ENCODE measurements at places on chromosomes 13 and 19.

DNA sequence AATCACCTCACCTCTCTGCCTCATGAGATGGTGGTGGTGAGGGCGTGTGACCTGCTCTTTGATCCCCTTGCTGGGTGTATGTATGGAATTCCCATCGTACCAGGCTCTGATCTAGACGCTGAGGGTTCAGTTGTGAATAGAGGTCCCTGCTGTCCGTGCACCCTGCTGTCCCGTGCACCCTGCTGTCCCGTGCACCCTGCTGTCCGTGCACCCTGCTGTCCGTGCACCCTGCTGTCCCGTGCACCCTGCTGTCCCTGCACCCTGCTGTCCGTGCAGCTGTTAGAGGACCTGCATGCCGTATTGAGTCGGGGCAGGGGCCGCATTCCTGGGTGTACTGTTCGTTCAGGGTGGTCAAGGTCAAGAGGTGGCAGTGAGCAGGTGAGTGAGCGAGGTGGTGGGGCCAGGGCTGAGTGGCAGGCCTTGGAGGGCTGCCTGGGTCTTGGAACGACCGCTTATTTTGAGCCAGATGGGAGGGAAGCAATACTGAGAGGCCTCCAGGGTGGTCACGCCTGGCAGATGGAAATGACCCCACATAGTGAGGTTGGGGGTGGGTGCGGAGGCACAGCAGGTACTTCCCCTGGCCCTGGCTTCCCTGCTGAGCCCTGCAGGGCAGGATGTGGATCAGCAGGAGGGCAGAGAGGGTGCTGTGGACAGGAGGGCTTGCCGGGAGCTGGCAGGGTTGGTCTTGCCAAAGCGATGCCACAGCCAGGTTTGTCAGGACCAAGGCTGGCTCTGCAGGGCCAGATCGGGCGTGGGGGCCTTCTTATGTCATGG lies 4.6 kb upstream of the EPN1 start:
- no peaks in the 10 kb centered on the region for H3K27me3 ChIP-seq
- no peak overlapping the region for H3K4me3 ChIP-seq
- DNase-seq, result no peak
- peaks cover 18% of the 10 kb centered on the region for H3K4me1 ChIP-seq
- H3K27ac ChIP-seq, result no peak overlapping the region

GRCh38 chr13:95643936-95644598 lies 439 bp downstream of the DZIP1 start:
- H3K4me1 ChIP-seq, result peaks cover 44% of the 10 kb centered on the region
- no peaks in the 10 kb centered on the region for H3K27me3 ChIP-seq
- no peaks in the 10 kb centered on the region for H3K36me3 ChIP-seq
- DNase-seq, result no peak

DNA sequence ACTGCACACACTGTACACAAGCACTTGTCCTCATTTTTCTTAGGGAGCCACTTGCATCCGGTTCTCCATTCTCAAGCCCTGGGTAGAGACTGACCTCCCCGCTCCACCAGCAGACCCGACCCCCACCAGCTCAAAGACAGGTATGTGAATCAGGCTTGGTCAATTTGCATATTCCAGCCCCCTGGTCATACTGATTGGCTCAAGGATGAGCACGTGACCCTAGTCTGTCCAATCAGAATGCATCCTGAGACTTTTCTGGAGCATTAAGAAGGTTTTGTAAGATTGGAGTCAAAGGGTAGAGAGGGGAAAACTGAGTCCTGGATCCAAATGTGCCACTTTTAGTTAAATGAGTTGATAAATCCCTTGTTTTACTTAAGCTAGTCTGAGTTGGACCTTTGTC lies 34.1 kb downstream of the NOTCH3 start:
- no peaks in the 10 kb centered on the region for H3K4me1 ChIP-seq
- no peak overlapping the region for H3K27ac ChIP-seq
- peaks cover 14% of the 10 kb centered on the region for H3K27me3 ChIP-seq
- H3K4me3 ChIP-seq, result no peak overlapping the region

DNA sequence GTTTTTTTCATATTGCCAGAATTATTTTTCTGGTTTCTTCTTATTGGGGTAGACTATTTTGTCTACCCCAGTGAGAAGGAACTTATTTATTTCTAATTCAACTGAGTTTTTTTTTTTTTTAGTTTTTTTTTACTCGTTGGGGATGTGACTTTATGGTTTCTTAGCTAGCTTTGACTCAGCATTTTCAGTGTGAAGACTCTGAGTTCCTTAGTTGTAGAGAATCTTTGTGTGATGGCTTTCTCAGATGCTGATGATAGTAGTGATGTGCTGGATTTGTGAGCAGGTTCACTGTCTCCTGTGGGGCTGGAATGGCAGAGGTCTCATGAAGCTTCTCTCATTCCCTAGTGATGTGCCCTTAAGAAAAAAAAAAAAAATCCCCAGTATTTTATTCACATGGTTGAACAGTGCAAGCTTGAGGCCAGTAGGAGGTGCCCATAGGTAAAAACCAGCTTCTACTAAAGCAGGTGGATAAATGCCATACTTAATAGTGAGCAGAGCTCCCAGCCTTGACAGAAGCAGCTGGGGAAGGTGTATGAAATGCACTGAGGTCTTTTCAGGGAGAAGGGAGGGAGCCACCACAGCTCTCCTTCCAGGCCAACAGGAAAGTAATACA lies 106.2 kb upstream of the KLF5 start:
- H3K36me3 ChIP-seq, result peaks cover 6% of the 10 kb centered on the region
- H3K4me3 ChIP-seq, result no peak overlapping the region
- H3K27ac ChIP-seq, result no peak overlapping the region
- no peaks in the 10 kb centered on the region for H3K4me1 ChIP-seq
- no peak for DNase-seq

GRCh38 chr19:33705090-33705847 lies 83.5 kb downstream of the CHST8 start:
- H3K27me3 ChIP-seq, result no peaks in the 10 kb centered on the region
- H3K36me3 ChIP-seq, result no peaks in the 10 kb centered on the region
- H3K4me3 ChIP-seq, result no peak overlapping the region
- no peak overlapping the region for H3K27ac ChIP-seq
- no peaks in the 10 kb centered on the region for H3K4me1 ChIP-seq

- no peak for DNase-seq
- no peaks in the 10 kb centered on the region for H3K36me3 ChIP-seq
- H3K4me1 ChIP-seq, result no peaks in the 10 kb centered on the region
- no peak overlapping the region for H3K4me3 ChIP-seq
- H3K27ac ChIP-seq, result no peak overlapping the region
- no peaks in the 10 kb centered on the region for H3K27me3 ChIP-seq
Observed at GRCh38 chr13:28047757-28048388, 52.5 kb downstream of the FLT3 start.

DNA sequence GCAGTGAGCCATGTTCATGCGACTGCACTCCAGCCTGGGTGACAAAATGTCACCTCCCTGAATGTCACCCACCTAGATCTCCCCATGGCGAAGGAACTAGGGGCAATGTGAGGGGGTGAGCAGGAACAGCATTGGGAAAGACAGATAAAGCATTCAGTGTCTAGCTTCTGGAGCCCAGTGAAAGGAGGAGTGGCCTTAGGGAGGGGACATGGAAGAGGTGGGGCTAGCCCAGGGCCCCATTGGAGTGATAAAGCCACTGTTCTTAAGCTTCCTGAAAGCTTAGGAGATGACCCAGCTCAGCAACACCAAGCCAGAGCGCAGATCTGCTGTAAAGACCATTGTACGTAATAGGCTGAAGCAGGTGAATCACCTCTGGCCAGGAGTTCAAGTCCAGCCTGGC lies 13.0 kb upstream of the KCNN1 start:
- peaks cover 38% of the 10 kb centered on the region for H3K4me1 ChIP-seq
- peaks cover 8% of the 10 kb centered on the region for H3K27me3 ChIP-seq
- no peak overlapping the region for H3K27ac ChIP-seq
- no peak for DNase-seq

Data from esophagus muscularis mucosa (tissue), 4 donors.